ENCODE measurements at places on chromosomes 11 and 22.

GRCh38 chr22:37669586-37669985, 5.8 kb upstream of the LGALS1 start:
- no peak for DNase-seq

DNA sequence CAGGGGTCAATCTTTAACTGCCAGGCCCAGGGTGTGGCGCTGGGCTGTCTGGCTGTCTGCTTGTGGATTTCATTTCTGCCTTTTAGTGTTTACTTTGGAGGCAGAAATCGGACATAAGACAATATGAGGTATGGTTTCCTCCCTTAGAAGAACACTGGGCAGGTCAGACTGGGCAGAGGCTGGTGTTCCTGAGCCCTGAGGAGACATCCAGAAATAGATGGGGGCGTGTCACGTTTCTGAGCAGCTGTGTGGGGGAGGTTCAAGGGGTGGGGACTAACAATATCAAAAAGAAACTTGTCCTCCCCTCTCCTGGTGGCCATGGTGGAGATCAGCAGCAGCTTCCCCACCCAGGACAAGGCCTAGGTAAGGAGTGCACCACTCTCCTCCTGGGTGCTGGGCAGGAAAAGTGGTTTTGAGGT, at the start of gene ART1:
Gene ART1, plus strand, starts transcription at position 312 of the 419 bp plus-strand sequence. CDS start 14,086 bp downstream, outside the sequence.
- no peak for DNase-seq

DNA sequence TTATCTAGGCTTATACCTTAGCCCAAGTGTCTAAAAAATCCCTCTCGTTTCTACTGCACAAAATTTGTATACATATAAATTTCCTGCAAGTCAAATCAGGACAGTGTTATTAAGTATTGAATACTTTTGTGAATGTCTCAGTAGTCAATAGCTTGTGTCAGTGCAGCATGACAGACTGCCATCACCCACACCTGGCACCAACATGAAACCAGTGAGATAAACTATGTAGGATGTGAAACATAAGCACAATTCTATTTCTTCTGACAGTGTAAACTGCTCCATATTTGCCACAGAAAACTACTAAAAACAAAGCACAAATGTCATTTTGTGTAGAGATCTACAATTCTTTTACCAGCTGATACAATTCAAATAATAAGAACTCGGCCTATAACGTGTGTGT, 542.1 kb upstream of the LUZP2 start:
- no peak for DNase-seq

DNA sequence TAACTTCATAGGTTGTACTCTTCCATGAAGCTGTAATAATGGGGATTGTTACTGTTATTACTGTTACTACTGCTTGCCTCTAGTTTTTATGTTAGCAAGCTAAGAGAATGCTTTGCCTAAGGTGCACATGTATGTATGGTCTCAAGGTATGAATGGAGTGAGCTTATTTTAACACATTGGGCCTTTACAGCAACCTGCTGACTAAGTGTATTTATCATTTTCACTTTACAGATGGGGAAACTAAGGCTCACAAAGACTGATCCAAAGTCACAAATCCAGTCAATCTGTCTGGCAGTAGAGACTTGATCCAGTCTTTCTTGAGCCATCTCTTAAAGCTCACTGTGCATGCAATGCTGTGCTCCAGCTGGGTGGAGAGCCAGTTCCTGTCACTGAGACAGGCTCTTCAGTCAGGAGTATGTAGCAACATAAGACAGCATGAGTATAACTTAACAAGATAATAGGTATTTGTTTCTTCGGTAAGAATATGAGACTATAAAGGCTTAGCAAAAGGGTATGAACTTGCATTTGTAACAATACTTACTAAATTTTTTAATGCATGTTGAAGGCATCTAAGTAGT, 66.5 kb downstream of the PPP2R1B start:
- no peak for DNase-seq

DNA sequence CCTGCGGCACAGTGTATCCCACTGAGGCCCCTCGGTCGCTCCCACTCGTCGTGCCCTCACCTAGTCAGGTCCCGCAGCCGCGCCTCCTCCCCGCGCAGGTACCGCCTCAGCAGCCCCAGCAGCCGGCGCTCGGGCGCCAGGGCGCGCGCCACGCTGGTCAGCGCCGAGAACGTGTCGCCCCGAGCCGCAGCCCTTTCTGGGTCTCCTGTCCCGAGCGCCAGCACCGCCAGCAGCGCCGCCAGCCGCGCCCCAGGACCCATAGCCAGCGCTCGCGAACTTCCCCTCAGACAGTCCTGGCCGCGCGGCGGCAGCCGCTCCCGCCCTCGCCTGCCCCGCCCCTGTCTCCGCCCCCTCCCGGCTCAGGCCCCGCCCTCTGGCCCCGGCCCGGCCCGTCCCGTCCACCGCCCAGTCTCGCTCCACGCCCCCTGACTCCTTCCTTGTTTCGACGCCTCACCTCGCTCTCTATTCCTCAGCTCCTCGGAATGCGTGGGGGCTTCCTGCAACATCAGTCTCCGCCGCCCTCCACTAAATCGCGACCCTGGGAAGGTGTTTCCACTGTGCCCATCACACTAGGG, at the start of gene P4HA3:
Gene P4HA3, minus strand, starts transcription at position 289 of the 575 bp plus-strand sequence. Its CDS starts 29 bp downstream, at position 260.
- DNase-seq, result peak; percentile 62

- DNase-seq, result no peak
Measured at GRCh38 chr11:47852053-47852452, 3.9 kb upstream of the NUP160 start.

DNA sequence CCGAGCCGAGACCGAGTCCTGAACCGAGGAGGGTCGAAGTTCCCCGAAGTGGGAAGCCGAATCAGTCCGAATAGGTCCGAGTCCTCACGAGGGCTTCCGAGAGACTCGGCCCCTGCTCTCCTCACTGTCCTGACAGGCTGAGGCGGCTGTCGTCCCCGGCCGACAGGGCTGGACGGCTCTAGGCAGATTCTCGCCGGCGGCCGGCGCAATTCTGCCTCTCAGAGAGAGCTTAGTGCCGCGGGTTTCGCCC, 191 bp upstream of the DEAF1 start:
- no peak for DNase-seq

DNA sequence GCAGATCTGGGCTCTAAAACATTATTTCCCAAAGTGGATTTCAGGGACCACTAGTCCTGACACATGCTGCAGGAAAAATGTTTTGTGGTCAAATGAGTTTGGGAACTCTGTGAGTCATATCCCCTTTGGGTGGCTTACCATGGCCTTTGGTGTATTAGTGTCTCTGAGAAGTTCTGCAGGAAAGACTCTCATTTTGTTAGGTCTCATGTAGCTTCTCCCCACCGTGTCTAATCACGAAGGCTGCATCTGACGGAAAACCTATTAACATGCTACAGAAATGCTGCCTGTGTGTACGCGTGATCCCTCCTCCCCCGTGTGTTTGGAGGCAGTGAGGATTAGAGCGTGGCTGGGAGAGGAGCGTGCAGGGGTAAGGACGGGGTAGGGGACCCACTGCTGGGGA, 191.7 kb downstream of the ST3GAL4 start:
- DNase-seq, result no peak

DNA sequence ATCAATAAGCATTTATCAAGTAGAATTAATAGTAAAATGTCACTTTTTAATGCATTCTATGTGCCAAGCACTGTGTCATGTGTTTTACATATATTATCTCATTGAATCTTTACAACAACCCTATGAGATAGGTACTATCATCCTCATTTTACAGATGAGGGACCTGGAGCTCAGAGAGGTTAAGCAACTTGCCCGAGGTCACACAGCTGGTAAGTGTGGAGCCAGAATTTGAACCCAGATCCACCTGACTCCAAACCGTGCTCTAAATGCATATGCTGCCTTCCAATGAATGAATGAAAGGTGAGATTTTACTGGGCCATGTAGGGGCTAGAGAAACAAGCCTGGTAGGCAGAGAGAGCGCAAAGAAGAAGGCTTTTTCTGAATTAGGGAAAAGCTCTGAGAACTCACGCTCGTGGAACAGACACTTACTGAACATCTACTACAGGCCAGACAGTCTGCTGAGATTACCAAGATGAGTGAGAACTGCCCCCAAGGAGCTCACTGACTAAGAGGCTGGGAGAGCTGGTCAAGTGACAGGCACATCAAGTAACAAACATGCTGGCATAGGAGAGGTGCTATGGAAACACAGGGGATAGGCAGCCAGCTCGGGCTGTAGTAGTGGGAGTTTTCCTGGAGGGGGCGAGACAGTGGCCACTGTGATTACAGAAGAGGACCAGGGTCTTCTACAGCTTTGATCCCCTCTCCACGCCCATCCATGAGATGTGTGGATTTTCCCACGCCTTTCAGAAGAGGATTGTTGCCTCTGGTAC, 4.4 kb downstream of the ABCG4 start:
- DNase-seq, result no peak

- DNase-seq, result no peak
Measured at GRCh38 chr11:29786092-29786491, 230.7 kb downstream of the KCNA4 start.

DNA sequence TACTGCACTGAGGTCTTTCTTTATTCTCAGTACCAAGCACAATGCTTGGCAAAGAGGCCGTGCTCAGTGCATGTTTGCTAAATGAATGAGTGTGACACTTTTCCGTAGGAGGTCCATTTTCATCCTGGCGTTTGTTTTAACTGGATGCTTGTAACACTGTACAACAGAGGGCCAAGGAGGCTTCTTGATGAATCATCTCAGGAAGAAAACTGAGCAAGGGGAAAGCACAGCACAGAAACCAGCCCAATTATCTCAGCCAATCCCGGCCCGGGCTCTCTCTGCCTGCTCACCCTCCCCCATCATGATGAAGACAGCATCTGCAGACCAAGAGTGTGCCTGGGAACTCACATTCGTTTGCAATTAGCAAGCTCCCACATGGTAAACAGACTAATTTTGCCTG, 570.3 kb downstream of the OPCML start:
- DNase-seq, result no peak

GRCh38 chr11:69388210-69388609, 93.3 kb upstream of the LINC01488 start:
- no peak for DNase-seq

DNA sequence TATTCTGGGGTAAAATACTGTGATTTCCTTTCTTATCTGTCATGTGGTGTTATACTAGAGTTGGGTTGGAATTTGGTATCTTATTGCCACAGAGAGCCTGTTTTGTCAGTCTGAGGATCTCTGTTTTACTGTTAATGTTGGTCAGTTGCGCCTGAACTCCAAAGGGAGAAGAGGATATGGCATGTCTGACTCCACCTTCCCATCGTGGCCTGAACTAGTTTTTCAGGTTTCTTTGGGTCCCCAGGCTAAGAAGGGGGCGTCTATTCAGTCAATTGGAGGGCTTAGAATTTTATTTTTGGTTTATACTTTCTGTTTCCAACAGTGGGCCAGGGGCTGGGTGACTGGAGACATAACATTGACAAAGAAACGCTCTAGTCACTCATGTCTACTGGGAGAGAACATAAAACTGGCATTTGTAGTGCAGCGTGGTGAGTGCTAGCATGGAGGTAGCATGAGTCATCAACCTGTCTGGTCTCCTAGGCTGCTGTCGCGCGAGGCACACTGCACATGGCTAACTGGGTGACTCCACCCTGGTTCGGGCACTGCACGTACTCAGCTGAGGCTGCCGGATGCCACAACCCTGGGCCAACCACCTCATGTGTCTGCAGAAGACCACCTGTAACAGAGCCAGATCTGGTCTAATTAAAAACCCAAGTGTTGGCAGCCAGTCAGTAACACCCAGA, 120.1 kb upstream of the OR9Q1 start:
- DNase-seq, result peak; percentile 9

DNA sequence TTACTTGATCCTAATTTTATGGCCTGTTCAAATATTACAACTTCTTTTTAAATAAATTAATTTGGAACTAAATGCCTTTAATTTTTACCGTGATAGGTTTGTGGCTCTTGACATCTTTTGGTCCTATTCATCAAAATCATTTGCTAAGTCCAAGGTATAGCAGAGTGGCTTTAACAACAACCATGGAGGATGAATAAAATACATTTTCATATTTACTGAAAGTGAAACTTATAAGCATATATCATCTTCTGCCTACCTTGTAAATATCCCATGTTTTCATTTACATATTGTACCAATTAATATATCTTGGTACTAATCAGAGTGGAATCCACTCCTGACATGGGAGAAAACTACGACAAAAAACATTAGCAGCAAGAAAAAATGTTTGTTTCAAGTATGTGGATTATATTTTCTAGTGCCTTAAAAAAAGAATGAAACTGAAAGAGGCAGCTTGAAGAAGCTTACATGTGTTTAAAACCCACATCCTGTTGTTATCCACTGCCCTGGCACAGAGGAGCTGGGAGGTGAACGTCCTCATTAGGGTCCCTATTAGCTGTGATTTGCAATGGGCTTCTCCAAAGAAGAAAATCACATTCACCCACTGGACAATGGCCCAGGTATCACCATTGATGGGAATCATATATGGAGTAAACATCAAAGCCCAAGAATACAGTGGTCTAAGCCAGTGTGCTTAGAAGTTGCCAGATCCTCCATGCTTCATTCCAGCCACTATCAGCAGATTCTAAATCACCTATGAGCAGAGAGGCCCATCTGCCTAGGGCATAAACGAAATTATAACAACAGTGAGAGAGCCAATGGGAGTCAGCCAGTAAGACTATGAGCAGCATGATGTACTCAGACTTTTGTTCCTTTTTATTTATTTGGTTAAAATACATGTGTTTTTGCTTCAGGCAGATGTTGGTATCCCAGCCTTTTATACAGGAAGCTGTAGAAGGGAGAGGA, 84.7 kb downstream of the MAML2 start:
- DNase-seq, result peak; percentile 65

- no peak for DNase-seq
Measured at GRCh38 chr22:23523713-23524112, 56.4 kb downstream of the IGLL1 start.

GRCh38 chr11:95566211-95566610, 223.4 kb downstream of the FAM76B start:
- no peak for DNase-seq

GRCh38 chr11:85827748-85828639, 17.1 kb upstream of the SYTL2 start:
- DNase-seq, result peak; percentile 26

DNA sequence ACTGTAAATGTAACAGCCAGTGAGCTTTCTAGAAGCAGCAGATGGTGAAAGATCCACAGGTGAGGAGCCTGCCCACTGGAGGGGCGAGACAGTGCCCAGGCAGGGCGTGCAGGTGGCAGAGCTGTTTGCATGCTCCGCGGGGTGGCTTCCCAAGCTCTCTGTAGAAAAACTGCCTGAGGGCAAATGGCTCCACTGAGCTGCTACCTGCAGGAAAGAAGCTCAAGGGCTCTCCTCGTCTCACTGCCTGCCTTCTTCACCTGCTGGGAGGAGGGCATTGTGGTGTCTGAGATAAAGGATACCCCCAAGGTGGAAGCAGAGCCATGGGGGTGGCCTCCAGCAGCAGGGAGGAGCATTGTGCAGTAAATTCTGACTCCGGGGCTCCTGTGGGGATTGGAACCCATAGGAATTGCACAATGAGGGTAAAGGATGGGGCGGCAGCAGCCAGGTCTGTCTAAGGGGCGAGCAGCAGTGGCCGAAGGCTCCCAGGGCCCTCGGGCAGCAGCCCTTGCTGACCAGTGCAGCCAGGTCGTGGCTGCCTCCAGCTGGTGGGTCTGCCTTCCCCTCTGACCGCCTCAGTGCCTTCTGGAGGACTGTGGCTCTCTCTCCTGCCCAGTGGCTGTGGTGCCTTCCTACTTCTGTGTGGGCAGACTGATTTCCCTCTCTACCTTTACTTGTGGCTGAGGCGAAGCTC, 28.0 kb upstream of the CABP7 start:
- no peak for DNase-seq

GRCh38 chr11:86492370-86493010, 117.8 kb downstream of the CCDC81 start:
- no peak for DNase-seq

GRCh38 chr11:68439355-68440065, 21.0 kb upstream of the PPP6R3 start:
- no peak for DNase-seq

- DNase-seq, result no peak
Measured at GRCh38 chr22:25898707-25899365, 156.8 kb downstream of the MYO18B start.

All from CD4-positive, alpha-beta T cell treated with Interleukin-6 for 4 hours (primary cell).